ENCODE measurements at places on chromosomes 1 and 21.

DNA sequence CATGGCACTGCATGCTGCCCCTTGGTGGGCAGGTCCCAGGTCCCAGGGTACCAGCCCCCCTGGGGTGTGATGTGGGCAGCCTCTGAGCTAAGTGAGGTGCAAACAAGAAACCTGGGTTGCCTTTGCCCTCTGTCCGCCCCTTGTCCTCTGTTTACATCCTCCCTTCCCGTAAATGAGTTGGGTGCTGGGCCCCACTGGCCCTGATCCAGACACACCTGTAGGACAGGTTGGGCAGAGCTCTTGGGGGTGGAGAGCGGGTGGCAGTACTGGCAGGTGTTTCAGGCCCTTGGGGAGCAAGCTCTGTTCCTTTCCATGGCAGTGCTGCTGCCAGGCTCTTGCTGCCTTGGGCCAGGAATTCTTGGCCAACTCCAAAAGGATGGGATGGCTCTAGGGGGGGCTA lies 35.8 kb downstream of the ELF3 start:
- DNase-seq = no peak

GRCh38 chr1:201220388-201220715 lies 29.7 kb downstream of the IGFN1 start:
- DNase-seq = no peak

DNA sequence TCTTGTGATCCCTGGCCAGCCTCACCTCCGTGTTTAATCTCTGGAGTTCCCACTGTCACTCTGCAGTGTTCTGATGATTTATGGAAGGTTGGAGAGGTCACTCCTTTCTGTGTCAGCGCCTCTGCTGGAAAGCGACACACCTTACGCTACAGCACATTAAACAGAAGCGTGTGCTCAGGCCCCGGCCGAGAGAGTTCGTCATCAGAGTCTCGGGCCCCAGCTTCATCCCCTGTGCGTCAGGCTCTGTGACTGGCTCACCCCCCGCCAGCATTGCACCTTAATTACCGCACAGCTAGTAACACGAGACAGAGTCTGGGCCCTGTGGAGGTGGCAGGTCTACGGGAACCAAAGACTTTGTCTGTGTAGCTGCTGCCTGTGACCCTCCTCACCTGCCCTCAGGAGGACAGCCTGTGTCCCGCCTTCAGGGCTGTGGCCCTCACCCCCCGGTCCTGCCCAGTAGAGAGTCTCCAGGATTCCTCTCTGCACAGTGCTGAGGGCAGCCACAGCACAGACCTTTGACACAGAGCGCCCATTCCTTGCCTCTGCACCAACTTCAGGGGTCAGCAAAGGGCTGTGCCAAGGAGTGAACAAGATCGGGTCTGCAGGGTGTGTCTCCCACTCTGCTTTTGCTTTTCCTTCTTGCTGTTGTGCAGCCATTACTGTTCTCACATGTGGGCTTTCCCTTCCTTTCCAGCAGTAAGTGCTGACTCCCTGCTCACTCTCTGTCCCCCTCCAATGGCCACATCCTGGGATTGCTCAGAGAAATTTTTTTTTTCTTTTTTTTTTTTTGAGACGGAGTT lies 157.6 kb downstream of the PGBD5 start:
- no peak for DNase-seq

- no peak for DNase-seq
Observed at GRCh38 chr1:33228935-33229487, 27.3 kb upstream of the ZNF362 start.

- no peak for DNase-seq
Observed at GRCh38 chr1:117572546-117572945, 33.3 kb upstream of the TENT5C start.
